ENCODE measurements at places on chromosomes 16 and 17.

- no peak for DNase-seq
Measured at GRCh38 chr17:7477392-7478275, 1.8 kb downstream of the ZBTB4 start.

DNA sequence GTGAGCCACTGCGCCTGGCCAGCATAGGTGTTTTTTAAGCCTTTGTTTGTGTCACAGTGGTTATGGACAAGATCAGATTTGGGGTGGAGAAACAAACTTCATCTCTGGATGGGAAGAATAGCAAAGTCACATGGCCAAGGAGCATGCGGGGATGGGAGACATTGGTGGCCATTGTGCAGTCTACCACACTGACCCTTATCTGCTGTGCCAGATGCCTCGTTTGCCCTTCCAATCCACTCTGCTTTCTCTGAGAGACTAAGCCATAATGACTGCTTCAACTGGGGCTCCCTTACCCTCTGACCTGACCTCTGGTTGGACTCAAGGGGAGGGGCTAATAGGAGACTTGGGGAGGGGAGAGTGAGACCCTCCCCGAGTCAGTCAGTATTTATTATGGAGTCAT is 166.8 kb downstream of the PRKCB start:
- DNase-seq, result no peak

DNA sequence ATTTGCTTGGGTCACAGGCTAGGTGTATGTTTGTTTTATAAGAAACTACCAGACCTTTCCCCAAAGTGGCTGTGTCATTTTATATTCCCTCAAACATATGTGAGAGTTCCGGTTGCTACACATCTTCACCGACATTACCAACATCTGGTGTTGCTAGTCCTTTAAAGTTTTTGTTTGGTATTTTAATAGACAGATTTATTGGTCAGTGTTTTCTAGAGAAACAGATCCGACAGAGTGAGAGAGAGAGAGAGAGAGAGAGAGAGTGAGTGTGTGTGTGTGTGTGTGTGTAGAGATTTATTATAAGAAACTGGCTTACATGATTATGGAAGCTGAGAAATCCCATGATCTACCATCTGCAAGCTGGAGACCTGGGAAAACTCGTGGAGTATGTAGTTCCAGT is 31.0 kb downstream of the LDHD start:
- no peak for DNase-seq

GRCh38 chr16:3492356-3492755 is 2.9 kb downstream of the C16orf90 start:
- no peak for DNase-seq

DNA sequence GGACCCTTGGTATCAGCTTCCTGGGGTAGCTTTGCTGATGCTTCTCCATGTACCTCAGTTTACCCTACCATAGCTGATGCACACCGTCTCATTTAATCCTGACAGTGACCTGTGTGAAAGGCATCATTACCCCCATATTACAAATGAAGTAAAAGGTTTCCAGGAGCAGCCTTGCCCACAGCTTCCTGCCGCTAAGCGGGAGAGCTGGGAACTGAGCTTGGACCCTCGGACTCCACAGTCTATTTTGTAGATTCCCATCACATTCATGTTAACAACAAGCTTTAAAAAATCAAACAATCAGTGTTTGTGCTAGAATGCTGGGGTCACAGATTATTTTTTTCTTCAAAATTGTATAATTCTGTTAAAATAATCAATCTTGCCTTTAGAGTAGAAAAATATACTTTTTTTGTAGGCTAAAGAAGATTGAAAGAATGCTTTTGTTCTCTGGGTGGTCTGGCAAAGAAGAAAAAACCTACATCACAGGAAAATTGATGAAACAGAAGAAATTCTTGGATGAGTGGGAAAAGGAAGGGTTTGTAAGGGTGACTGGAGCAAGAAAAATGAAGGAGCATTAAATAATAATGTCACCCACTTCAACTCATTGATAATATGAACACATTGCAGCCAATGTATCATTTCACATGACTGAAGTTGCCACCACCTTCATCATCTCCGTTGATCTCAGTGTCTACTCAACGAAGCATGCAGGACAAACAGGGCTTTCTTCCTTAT is 9.5 kb upstream of the USP10 start:
- DNase-seq, result no peak

- no peak for DNase-seq
Measured at GRCh38 chr16:68994324-68994723, 111.1 kb upstream of the HAS3 start.
